ENCODE measurements at places on chromosomes 1 and 21.

- DNase-seq, result no peak
These were observed 112.3 kb upstream of the TRABD2B start for GRCh38 chr1:48109390-48110013.

DNA sequence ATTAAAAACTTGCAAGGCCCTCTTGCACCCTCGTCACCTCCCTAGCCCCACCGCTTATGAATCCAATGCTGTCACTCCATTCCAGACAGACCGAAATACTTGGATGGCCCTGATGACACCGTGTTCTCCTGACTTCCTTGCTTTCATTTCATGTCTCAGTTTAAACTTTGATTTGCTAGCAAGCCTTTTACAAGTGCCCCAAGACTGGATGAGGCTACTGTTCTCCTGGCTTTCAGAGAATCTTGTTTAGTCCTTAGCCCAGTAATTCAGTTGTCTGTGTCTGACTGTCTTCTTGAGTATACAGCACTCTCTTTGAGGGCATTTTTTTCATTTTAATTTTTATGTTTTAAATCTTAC, 824 bp upstream of the IFI44L start:
- no peak for DNase-seq

GRCh38 chr1:186325239-186325638, 49.8 kb downstream of the TPR start:
- DNase-seq, result no peak

GRCh38 chr1:5740865-5741860, 251.1 kb downstream of the NPHP4 start:
- no peak for DNase-seq

DNA sequence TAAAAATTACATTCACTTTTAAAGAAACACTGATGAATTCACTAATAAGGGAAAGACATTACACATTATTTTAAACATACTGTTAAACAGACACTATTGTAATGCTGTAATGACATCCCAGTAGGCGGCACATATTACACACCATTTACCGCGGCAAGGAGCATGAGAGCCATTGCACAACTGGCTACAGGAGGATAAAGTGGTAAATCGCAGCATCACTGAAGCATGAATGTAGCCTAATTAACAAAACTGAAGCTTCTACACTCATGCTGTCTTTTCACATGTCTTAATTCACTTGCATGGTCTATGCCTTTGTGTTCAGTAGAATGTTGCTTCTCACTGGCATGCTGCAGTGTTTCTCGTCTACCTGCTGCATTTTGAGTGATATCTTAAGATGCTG, 1046.0 kb downstream of the MRPL39 start:
- no peak for DNase-seq

All from NCI-H1048 (cell line).